Stimulated activated CD8-positive, alpha-beta memory T cell treated with anti-CD3 and anti-CD28 coated beads, Interleukin-15, amount 100 ng/mL, for 4 hours (primary cell): ENCODE measurements at places on chromosomes 13 and 19.

DNA sequence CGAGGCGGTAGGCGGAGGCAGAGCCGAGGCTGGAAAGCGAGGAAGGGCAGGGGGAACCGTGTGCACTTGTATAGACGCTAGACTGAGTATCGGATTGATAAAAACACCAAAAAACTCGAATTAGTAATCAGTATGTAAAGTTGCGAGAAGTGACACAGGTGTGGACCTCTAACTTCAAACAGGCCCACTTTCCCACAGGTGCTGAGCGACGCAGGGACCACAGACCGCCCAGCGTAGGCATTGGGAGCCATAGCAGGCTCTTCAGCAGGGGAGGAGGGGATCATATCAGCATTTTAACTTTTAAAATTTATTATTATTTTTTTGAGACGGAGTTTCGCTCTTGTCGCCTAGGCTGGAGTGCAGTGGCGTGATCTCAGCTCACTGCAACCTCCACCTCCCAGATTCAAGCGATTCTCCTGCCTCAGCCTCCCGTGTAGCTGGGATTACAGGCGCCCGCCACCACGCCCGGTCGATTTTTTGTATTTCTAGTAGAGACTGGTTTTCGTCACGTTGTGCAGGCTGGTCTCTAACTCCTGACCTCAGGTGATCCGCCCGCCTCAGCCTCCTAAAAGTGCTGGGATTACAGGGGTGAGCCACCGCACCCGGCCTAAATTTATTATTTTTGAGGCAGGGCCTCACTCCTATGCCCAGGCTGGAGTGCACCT lies 574 bp downstream of the VMAC start:
- no peak for DNase-seq

- DNase-seq: no peak
Measured at GRCh38 chr19:33703438-33703750, 81.6 kb downstream of the CHST8 start.

GRCh38 chr13:26759907-26760831 lies at the start of gene GPR12:
Gene GPR12 (minus strand): TSS chr13:26760786. CDS start chr13:26759827, 959 bp downstream.
- DNase-seq: no peak

DNA sequence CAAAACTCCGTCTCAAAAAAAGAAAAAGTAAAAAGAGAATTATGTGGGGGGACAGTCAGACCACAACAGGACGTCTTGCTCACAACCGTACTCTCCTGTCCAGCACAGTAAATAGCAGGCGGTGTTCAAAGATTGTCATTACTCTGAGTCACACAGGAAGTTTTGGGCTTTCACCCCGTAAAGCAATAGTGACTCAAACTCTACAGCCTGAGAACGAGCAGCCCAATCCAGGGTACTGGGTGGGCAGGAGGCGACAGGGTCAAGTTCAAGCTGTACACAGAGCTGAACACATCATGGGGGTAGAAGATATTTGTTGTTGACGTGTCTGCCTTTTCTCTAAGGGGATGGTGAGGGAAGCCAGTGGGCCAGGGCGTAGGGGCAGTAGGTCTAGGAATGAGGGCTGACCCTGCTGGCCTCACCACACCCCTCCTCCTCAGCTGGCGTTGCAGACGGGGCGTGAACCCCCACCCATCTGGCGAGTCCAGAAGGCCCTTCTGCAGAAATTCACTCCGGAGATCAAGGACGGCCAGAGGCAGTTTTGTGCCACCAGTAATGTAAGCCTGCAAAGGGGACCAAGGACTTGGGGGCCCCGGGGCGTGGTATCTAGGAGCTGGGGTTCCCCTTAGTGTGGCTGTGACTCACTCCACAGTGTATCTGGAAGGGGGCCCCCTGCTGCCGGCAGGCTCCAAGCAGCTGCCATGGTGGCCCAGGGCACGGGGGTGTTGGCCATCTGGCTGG lies 23.3 kb downstream of the PRR12 start:
- DNase-seq: no peak

GRCh38 chr13:112069061-112069844 lies 2.3 kb downstream of the SOX1 start:
- DNase-seq: no peak

- no peak for DNase-seq
Measured at GRCh38 chr13:19726611-19727010, 56.1 kb downstream of the PSPC1 start.

GRCh38 chr19:438416-438958 lies 22.3 kb downstream of the SHC2 start:
- DNase-seq: no peak

DNA sequence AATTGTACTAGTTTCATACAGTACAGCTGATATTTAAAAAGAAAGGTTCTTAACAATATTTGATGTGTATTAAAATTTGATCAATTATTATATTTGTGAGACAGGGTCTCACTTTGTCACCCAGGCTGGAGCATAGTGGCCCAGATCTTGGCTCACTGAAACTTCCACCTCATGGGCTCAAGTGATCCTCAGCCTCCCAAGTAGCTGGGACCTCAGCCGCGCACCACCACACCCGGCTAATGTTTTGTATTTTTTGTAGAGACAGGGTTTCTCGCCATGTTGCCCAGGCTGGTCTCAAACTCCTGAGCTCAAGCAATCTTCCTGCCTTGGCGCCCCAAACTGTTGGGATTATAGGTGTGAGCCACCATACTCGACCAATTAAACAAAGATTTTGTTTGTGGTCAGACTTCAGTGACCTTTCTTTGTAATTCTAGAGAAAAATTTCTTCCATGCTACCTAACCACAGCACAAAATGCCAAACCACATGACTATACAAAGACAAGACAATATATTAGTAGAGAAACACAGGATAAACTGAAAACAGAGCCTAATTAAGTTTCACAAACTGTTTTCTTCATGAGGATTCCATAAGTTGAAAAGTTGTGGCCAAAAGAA lies 59.6 kb downstream of the RBM26 start:
- no peak for DNase-seq

GRCh38 chr13:113903912-113904311 lies 40.0 kb upstream of the GAS6 start:
- DNase-seq: no peak

- no peak for DNase-seq
Measured at GRCh38 chr19:45693106-45693788, 781 bp downstream of the QPCTL start.

DNA sequence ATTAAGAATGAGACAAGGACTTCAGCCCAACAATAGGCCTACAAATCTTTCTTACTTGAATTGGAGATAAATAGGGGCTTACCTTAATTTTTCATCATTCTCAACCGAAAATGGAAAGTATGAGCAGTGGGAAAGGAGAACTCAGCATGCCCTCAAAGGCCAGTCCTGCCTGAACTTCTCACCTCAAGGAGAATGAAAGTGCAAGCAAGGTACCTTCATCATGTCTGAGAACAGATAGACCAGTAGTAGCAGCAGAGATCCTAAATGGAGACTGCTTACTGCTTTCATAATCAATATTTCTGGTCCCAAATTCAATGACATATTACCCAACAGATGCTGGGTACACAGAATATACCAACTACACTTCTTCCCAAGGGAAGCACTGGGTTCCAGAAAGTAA lies 194.0 kb upstream of the SLITRK1 start:
- DNase-seq: no peak

DNA sequence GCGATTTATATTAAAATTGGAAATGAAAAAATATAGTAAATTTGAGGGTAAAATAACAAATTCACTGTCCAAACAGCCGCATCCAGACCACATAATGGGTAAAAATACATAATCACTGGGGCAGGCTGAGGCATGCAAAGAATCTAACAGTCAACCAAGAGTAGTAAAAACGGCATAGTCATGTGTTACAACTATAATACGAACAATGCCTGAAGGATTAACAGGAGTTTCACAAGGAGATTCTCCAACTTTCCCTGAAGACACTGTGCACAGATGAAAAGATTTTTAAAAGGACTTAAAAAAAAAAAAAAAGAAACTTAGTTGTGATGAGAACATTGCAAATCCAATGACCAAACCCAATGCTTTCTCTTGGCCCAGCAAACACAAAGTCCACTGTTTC lies 20.4 kb upstream of the ATXN8OS start:
- DNase-seq: no peak

DNA sequence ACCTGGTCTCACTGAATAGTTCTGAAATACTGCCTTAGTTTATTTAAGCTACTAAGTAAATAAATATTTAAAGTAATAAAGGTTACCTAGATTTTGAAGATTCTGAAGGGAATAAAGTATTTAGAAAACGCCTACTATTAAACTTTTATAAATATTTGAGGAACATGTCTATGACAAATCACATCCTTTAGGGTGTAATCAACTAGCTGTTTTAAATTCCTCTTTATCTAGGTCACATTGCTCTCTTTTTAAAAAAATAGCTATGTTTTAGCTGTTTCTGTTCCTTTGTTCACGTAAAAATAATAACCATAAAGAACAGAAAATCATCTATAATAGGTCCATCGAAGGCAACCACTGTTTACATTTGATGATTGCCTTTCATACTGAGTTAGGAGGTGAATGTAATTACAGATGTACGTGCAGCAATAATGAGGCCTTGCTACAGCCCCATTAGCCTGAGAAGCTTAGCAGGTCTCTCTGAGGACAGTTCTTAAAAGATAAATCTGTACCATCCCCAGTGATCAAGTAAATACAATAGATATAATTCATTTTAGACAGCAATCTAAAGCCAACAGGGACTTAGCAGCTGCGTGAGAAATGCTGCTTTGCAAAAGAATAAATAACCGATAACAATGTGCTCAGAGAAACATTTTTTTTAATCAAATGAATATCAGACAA lies 449.5 kb downstream of the LIG4 start:
- DNase-seq: no peak

- DNase-seq: no peak
Measured at GRCh38 chr13:112185466-112185865, 118.5 kb downstream of the SOX1 start.

DNA sequence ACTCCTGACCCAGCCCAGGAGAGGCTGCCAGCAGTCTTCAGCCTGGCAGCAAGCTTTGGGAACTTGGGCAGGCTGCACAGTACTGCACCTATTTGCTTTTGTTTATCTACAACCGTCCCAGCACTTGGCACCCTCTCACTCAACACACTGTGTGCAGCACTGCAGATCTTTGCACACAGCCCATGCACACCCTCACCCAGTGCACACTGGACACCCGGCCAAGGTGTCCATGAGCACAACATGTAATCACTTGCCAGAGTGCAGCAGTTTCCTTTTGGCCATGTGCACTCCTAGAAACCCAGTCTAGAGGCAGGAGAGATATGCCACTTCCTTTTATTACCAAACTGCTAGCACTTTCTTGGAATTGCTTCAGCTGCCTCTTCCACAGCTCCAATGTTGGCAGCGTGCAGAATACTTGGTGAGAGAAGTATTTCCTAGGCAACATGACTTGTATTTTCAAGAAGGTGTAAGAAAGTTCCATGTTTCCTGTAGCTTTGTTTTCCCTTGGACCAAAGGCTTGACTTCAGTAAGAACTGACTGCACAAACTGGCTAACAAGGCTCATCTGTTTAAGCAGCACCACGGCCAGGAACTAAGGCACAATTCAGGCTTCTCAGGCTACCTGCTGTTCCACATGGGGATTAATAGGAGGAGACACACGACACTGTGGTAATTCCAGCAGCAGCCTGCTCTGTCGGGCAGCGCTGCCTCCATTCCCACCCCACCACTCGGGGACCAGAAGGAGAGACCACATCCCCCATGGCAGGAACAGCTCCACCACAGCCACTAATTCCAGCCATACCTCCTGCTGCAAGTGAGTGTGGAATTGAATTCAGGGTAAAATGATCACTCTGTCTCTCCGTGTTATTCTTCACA lies 15.3 kb downstream of the ATP7B start:
- DNase-seq: no peak

DNA sequence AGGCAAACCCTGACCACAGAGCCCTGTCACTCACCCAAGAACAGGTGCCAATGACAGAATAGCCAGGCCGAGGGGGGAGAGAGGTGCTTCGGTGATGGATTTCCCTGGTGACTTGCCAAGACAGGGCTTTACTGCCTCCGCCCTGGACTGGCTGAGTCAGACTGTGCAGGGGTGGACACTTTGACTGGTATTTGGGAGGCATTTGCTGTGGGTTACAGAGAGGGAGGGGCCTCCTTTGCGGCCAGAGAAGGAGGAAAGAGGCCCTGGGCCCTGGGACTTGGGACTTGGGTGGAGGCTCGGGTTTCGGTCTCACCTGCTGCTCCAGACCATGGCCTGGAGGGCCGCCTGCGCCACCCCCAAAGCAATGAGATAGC lies 4.6 kb upstream of the EPS8L1 start:
- DNase-seq: no peak

- no peak for DNase-seq
Measured at GRCh38 chr13:59863621-59864020, 300.1 kb downstream of the DIAPH3 start.

DNA sequence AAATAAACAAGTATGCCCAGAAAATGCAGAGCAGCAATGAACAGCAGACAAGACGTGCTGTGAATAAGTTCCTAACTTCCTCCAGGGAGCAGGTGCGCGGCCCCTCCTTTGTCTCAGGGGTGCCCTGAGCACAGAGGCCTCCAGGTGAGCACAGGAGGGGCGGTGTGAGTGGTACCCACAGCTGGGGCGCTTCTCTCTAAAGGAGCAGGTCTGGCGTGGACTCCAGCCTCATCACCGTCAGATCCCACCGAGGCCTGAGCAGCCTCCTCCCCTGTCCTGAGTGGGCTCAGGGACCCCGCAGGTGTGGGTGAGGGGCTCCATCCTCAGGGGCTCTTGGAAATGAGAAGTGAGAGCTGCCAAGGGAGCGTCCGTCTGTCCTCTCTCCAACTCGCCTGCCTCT lies 3.2 kb downstream of the LILRA5 start:
- DNase-seq: no peak

DNA sequence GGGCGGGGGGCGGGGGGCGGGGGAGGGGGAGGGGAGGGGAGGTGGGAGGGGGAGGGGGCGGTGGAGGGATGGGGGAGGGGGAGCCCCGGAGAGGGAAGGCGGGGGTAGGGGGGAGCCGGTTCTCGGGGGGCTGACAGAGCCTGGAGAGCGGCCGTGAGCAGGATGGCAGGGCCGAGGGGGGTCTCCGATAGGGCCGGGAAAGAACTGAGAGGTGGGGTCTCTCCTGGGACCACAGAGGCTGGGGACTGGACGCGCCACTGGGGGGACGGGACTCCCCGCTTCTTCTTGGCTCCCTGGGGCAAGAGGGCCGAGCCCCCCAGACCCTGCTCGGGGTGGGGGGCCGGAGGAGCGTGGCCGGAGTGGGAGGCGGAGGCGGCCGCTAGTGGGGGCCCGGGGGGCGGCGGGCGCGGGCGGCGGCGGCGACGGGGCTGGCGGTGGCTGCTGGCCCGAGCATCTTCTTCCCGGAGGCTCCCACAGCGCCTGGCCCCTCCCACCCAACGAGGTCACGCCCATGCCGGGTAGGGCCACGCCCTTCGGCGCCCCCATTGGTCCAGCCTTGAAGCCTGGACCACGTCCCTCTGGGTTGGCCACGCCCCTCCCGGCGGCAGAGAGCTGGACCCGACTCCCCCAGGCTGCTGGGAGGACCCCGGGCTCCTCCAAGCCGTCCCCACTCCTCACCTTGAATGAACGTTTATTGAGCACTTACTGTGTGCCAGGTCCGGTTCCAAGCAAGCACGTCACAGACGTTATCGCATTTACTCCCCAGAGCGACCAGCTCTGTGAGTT lies at the start of gene NOVA2:
NOVA2 (minus strand) TSS at position 313 of the 786 bp plus-strand sequence. CDS start 514 bp downstream, outside the sequence.
- DNase-seq: no peak

DNA sequence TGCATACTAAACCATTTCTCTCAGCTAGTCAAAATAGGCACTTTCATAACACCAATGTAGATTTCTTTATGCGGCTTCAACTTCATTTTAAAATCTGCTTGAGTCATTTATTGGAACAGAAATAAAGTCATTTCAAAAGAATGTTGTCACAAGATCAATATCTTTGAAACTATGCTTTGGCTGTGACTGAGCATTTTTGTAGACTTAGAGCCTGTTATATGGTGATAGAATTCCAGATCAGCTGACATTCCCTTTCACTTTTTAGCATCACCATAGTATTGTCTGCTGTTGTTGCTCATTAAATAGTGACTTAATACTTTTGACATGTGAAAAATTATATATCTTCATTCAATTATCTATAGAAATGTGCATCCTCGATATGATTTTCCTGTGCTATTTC lies 279.2 kb upstream of the PRR20A start:
- no peak for DNase-seq
